ENCODE measurements at places on chromosomes 4 and X.

- DNase-seq: no peak
Measured at GRCh38 chr4:712093-712492, 6.5 kb downstream of the PCGF3 start.

DNA sequence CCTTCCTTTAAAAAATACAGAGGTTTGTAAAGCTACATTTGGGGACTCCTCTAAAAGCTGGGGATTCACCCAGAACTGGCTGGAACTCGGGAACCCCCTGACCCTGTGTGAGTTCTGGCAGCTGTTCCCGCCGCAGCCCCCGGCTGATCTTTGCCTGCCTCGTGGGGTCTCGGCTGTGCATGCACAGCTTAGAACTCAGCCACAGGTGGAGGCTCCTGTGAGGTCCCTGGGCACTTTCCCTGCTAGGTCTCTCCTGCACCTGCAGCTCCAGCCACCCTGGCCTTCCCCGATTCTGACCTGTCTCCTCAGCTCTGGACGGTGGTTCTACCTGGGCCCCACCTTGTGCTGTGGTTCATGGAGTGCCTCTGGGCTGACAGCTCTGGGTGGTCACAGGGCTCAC lies 48.6 kb upstream of the HGFAC start:
- DNase-seq: no peak

DNA sequence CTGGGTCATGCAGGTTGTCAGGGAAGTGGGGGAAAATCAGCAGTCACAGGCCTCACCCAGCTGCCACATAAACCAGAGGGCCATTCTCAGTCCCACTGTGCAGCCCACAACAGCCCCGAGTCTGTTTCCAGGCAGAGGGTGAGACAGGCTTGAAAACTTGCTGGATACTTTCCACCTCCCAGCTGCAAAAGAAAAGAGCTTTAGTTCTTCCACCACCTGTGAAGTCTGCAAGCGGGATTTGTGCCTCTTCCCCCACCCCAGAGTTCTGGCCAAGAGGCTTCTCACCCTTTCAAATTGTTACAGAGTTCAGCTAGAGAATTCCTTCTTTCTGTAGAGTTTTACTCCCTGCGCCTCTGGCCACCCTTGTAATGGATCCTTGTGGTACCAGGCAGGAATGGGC lies 115.5 kb upstream of the ZDHHC15 start:
- no peak for DNase-seq

DNA sequence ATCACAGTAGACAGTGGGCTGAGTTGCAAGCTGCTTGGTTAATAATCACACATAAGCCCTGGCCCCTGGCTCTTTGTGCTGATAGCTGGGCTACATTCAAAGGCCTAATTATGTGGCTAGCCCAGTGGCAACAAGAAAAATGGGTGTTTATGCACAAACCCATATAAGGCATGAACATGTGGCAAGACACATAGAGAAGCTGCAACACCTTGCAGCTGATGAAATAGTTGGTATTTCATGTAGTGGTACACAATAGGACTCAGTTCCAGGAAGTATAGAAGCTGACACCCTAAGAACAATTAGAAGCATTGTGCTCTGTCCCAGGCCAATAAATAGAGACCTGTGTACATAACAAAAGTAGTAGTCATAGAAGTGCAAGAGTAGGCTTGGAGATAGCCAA lies 14.6 kb upstream of the ZNF630 start:
- DNase-seq: no peak

DNA sequence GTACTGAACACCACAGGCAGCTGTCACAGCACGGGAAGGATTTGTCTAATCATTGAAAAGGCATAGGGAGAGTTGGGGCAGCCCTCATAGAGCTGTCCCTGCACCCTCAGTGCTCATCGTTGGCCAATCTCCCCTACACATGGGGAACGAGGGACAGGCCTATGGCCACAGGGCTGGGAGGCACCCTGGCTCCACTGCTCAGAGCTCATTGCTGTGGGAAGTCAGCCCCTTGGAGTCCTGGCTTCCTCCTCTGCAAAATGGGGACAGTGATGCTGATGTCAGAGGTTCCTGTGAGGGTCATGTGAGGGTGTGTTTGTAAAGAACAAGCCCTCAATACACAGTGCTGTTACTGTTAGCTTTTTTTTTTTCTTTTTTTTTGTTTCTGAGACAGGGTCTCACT lies 19.3 kb upstream of the HTRA3 start:
- DNase-seq: no peak

DNA sequence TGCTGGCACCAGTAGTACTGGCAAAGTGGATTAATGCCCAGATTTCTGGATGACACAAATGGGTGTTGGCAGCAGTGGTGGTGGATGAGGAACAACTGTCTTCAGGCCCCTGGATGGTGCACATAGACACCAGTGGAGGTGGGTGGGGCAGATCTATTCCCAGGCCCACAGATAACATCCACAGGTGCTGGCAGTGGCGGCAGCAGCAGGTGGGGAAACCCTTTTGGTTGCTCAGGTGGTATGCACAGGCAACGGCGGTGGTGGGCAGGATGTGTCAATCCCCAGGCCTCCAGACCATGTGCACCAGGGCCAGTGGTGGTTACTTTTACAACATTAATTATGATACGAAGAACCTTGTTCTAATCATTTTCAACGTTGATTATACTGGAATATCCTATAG lies 48.9 kb upstream of the FAT4 start:
- no peak for DNase-seq
